ENCODE measurements at places on chromosomes 4 and X.

- DNase-seq: no peak
These were observed 91.4 kb downstream of the BCOR start for GRCh38 chrX:40006106-40007017.

GRCh38 chr4:136651932-136652331 is 880.4 kb downstream of the PCDH18 start:
- no peak for DNase-seq

DNA sequence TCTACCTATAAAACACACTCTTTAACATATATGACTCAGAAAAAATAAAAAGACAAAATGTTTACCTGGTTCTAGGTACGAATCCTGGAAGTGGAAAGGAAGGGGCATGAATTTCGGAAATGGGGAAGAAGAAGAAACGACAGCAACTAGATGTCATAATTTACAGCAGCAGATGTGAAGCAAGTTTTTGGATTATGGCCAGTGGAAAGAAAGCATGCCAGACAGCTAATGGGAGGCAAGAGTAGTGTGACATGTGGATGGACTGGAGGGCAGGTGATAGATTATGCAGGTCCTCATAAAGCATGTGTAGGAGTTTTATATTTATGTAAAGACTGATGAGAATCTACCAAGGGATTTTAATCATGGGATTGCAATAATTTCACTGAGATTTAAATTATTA is 279.0 kb upstream of the TACR3 start:
- DNase-seq: no peak

- DNase-seq: peak; percentile 17
These were observed 76.1 kb downstream of the MANBA start for GRCh38 chr4:102684610-102685052.

DNA sequence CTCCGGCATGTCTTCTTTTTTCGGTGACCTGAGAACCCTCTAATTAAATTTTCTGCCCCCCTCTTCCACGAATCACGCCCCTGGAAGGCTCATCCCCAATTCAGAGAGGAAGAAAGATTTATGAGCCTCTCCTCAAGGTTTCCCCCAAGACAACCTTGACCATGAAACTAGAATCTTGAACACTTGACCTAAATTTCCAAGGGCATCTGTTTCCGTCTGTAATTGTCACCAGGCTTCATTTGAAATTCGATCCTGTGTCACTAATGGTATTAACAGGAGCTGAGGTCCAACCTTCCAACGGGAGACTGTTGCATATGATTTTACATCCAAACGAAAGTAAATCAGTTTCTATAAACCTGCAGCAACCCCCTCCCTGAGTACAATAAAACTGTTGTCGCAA is 139.9 kb upstream of the ZIC3 start:
- DNase-seq: no peak

- DNase-seq: no peak
These were observed 2.0 kb upstream of the ZNF185 start for GRCh38 chrX:152895724-152896420.

- DNase-seq: no peak
These were observed 170.4 kb downstream of the BCOR start for GRCh38 chrX:39927380-39927779.

- no peak for DNase-seq
These were observed 414.4 kb downstream of the FAT4 start for GRCh38 chr4:125729171-125729570.

DNA sequence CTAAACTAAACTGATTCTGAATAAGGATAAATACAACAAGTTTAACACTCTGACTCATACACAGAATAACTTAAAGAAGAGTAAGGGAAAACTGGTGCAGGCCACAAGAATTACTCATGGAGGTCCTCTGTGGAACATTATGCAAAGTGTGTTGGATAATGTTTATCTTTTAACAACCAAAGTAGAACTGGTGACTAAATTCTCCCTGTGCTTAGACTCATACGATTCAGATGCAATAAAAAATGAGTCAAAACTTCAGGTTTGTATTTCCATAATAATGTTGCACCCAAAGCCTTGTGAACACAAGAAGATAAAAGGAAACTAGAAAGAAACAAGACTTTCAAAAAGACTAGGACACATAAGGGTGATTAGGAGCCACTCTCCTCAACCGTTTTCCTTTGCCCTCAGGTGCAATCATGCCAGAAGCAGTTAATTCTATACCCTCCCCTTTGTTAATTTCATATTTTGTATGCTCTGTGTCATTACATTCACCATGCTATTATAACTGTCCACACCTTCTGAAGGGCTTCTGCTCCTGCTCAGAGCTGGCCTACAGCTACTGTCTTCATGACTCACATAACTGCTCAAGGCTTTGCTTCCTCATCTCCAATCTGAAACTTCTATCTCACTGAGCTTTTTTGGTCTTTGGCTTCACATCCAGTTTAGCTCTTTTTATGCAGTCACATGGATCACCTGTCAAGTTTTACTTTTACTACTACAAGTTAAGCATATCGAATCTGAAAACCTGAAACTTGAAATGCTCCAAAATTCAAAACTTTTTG is 60.2 kb downstream of the KCNIP4 start:
- DNase-seq: peak; percentile 76

- DNase-seq: no peak
These were observed 4.3 kb downstream of the GABRQ start for GRCh38 chrX:152641996-152642395.

- DNase-seq: no peak
These were observed 65.0 kb downstream of the TSPAN7 start for GRCh38 chrX:38626296-38626695.

GRCh38 chrX:97704474-97704873 is 820.8 kb downstream of the RPA4 start:
- no peak for DNase-seq

- DNase-seq: no peak
These were observed 144.3 kb upstream of the PAQR3 start for GRCh38 chr4:79083406-79084010.

DNA sequence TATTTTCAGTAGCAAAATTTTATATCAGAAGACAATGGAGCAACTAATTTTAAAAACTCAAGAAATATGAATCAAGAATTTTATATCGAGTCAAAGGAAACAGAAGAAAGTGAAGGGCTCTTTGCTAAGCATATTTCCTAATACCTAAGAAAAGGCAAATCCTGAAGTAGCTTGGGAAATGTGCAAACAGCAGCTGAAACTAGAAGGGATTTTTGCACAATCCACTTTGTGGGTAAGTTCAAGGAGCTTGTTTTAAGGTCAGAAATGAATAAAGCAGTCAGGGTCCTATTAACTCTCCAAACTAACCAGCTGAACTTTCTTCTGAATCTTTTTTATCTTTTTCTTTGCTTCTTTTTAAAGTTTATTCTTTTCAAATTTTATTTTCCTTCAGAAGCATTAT is 500.9 kb upstream of the CXorf51A start:
- DNase-seq: no peak

DNA sequence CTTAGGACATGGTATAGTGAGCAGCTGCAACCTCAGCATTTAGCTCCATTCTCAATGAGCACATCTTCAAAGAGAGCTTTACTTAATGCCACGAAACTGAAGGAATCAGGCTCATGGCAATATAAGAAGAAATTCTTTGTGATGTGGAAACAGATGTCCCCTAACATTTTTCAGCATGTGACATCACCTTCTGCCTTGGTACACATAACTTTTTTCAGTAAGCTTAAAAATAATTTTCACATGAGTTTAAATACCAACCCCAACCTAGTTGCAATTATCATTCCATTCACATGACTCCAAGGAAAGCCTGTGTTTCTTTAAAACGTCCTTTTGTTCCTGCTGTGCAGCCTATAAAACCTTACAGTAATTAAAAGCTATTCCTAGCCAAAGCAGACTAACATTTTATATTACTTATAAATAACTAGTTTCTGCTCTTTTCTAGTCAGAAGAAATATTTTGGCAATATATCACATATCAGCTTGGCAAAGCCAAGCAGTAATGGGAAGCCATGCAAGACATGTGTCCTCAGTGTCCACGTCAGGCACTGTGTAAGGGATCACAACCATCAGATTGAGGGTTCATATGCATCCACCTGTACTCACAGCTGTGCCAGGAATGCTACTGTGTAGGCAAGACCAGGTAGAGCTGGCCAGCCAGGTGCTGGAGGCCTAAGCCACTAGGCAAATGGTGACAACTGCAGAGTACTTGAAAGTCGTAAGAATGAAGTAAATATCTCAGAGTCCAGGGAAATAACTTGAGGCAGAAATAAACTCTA is 466.6 kb downstream of the INPP4B start:
- peak; percentile 28 for DNase-seq

DNA sequence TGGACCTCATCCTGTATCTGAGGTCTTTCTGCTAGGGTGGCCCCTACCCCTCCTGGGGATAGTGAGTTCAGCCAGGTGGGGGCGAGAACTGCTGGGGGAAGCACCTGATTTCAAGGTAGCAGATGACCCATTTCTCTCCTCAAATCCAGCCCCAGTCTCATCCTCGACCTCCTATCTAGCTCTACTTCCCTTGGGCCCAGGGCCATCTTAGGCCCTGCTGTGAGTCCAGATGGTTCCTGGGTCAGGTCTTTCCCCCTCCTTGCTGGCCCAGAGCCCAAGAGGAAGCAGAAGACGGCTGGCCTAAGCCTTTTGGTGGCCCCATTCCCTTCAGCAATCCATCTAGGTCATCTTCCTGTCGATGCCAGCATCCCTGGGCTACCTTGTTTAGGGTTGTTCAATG is 3.3 kb downstream of the CDK16 start:
- no peak for DNase-seq

DNA sequence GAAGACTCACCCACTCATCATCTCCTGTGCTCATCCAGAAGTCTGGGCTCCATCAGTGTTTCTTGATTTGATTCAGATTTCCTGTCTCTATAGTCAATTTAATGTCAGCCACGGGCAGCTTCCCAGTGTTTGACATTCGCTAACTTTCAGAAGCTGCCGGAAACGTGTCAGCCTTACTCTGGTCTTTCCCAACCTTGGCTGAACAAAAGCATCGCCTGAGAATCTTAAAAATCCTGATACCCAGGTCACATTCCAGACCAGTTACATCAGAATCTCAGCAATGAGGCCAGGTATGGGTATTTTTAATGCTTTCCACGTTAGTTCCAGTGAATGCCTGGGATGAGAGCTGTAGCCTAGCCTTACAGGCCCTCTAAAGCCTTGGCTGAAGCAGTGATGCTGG is 233.8 kb downstream of the FRMPD4 start:
- peak; percentile 87 for DNase-seq

DNA sequence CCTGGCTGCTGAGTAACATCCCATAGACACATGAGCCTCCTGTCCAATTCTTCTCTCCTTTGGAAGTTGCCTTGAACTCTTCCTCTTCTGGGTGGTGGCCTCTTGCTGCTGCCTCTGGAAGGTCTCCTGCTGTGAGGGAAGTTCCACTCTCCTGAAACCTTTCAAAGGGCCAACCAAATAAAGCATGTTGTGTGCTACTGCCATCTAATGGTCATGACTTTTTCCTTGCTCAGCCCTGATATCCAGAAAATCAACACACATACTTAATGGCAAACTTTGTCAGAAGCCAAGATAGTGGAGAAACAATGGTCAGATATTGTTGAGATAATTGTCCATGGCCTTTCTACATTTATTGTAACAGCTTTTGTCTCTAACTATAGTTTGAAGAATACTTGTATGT is 19.1 kb upstream of the ZXDA start:
- DNase-seq: no peak

DNA sequence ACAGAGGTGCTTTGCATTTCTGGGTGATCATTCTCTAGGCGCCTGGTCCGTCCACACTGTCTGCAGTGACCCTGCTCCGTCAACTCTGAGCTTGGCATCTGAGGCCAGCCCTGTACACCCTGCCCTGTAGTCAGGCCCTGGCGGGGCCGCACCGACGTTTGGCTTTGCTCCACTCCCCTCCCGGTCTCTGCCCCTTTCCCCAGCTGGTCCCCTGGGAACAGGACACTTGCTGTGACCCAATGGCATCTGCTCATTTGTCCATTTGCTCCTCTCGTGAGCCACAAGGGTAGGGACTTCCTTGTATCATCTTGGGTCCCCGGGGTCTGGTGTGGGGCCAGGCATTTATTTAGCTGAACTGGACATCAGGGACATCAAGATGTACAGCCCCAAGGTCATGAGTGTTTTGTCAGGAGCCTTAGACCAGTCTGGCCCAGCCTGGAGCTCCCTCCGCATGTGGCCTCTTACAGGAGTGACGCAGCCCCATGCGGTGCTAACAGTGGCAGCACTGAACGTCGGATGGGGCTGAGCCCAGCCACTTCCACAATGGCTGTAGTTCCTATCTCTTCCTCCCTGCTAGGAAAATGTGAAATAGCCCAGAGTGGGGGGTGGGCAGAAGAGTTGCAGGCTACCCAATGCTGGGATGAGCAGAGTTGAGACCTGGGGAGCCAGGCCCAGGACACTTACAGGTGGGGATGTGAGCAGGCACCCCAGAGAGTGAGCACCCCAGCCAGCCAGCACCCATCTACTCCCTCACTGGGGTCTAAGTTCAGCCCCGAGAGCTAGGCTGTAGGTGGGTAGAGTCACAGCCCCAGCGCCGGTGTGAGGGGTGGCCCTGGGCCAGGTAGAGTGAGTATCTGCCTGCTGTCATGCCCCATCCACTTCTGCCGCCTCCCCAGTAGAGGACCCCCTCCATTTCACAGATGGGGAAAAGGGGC is 2.0 kb upstream of the SH3BP2 start:
- no peak for DNase-seq

DNA sequence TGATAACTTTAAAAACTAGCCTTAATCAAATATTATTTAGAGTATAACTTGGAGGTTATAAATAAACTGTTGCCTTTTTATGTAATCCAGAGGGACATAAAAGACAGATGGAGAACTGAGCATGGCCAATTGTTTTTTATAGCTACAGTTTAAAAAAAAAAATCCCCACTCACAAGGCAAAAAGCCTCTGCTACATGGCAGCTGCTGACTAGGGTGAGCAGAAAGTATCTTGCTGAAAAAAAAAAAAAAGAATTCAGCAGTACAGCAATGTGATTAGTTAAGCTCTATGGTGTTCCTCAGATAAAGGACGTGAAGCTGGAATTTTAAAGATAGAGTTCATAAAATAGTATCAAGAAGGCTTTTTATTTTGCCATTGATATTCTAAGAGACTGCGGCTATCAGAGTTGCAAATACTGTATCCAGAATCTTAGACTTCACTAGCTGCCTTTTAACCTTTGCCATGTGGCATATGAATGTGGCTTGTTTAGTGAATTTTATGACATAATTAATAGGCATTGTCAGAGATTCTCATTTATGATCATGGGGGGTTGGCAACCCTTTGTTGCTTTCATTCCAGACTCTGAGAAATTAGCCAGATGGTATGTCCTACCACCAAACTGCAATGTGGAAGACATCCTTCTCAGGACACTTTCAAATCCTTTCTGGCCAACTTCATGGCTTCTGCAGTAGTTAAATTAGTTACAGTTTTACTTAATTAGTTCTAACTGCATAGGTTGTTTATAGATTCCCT is 498.0 kb downstream of the STPG2 start:
- no peak for DNase-seq

DNA sequence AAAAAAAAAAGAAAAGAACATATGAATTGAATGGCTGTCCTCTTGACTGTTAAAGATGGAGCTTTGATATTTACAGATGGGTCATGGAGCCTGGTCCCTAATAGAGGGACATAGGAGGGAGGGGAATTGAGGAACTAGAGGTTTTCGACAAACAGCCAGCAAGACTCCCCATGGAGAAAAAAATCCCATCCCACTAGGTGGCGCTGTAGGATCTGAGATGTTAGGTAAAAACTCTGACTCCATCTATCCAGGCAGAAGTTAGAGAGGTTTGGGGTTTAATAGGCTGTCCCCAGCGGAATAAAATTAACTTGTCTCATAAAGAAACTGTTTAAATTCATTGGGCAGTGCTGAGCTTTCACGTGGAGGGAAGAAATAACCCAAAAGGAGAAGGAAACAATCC is 45.9 kb downstream of the HMGB2 start:
- DNase-seq: peak; percentile 38
